ENCODE measurements at places on chromosomes 7 and 10. TPM values are rescaled to one million over a fixed set of nuclear protein-coding genes. Genes with fewer than 3 reads are reported as not detected.

DNA sequence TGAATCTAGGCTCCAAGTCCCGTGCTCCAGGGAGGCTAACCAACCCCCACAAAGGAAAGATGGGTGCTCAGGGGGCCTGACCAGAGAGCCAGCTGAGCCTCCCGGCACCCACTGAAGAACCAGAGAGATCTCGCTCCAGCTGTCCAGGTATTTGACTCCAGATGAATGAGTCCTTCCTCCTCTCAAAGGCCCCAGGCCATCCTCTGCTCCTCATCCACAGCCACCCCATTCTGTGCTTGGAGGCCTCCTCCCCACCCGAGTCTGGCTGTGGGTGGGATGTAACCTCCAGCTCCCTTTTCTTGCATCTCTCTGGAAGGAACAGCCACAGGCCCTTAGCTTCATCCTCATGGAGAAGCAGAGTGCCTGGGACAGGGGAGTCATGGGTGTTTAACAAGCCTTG lies 44.6 kb downstream of the VSTM4 start:
- no peak for DNase-seq

DNA sequence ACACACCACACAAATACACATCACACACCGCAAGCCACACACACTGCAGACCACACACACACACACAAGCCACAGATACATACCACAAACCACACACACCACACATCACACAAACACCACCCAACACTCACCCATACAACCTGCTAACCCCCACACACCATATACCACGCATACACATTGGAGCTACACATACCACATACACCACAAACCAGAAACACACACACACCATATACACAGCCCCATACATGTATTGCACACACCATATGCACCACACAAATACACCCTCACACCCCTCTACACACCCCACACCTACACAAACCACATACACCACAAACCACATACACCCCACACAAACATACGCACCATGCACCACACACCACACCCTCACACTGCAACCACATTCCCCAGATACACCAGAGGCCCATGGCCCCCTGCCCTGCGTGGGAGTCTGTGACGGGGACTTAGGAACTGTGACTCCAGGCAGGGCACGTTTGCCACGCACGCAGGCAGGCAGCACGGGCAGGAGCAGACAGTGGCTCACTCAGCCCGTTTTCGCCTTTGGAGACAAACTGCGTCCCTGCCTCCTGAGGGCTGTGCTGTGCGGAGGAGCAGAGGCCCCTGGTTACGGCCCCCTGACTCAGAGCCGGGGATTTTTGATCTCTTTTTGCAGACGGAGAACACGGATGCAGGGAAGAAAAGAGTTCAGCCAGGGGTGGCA lies 52.6 kb downstream of the TMEM209 start:
- DNase-seq, result no peak

DNA sequence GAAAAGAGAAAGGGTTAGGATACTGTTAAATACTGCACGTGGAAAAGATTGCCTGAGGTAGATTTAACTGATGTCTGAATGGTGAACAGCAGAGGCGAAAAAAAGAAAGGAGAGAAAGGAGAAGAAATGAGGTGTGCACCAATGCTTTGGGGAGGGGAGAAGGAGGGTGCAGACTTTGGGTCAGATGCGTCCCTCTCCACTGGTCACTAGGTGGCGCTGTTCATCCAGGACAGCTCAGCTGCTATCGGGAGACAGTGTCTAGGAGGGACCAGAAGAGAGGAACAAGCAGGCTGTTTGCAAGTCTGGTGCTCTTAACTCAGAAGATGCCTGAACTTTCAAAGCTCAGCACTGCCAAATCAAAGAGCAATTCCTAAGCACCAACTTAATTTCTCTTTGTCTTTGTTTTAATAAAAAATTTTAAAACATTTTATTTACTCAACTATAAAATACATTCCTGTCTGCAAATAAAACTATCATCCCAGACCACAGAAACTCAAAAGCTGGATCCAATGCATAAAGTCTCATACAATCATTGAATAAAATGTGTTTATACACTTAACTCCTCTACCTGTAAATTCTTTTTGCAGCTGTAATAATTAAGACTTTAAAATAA lies 83.9 kb upstream of the PDLIM1 start:
- DNase-seq, result peak; percentile 80

GRCh38 chr7:90916319-90916718 lies 320.2 kb downstream of the CDK14 start:
- no peak for DNase-seq

The ATRNL1 gene
- total RNA-seq, result 419 TPM

Data from cerebellum (tissue), 4 donors.